ENCODE measurements at places on chromosomes 13 and 19.

- DNase-seq, result no peak
These were observed at the start of gene TBCB for GRCh38 chr19:36115453-36116343. Gene TBCB (plus strand): TSS chr19:36115468. CDS start chr19:36115561, 93 bp downstream.

- DNase-seq, result no peak
These were observed 192.6 kb upstream of the UBL3 start for GRCh38 chr13:30042891-30043630.

- DNase-seq, result peak; percentile 58
These were observed 26.1 kb downstream of the PPP5C start for GRCh38 chr19:46372901-46373490.

DNA sequence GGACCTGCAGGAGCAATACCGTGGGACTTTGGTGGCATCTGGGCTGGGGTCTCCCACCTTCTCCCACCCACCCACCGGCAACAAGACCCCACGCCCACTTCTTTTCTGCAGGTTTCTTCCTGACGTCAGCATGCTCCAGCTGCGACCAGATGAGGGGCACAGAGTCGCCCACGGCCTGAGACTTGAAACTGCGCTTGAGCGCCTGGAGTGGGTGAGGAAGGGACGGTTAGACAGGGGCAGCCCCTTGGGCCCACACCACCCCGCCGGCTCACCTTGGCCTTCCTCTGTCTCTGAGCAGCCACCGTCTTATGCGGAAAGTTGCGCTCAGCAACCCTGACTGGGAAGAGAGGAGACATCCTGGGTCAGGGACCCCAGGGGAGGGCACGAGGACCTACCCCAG, 2.2 kb downstream of the GARIN5B start:
- DNase-seq, result no peak

- no peak for DNase-seq
These were observed 210.7 kb upstream of the MIR17HG start for GRCh38 chr13:91136806-91137205.

- no peak for DNase-seq
These were observed 1.7 kb downstream of the FAM174C start for GRCh38 chr19:1277061-1277460.

- DNase-seq, result peak; percentile 82
These were observed 9.4 kb downstream of the BCL3 start for GRCh38 chr19:44757735-44758505.

- no peak for DNase-seq
These were observed 42.7 kb downstream of the INSR start for GRCh38 chr19:7251494-7251893.

DNA sequence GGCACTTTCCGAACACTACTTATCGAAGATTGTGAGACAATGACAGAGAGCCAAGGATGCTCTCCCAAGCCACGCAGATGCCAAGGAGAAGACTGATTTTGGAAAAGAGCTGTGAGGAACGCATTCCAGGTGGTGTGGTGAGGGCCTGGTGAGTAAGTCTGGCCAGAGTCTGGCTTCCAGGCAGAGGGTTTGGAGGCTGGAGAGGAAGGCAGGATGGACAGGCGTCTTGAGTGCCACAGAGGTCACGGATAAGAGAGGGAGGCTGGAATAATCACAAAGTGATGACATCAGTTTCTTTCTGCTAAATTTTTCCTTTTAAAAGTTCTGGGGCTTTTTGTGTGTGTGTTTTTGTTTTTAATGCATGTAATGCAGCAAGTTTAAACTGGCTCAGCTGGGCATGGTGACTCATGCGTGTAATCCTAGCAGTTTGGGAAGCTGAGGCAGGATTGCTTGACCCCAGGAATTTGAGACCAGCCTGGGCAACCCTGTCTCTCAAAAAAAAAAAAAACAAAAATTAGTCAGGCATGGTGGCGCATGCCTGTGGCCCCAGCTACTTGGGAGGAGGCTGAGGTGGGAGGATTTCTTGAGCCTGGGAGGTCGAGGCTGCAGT, 235.1 kb downstream of the NALCN start:
- no peak for DNase-seq

DNA sequence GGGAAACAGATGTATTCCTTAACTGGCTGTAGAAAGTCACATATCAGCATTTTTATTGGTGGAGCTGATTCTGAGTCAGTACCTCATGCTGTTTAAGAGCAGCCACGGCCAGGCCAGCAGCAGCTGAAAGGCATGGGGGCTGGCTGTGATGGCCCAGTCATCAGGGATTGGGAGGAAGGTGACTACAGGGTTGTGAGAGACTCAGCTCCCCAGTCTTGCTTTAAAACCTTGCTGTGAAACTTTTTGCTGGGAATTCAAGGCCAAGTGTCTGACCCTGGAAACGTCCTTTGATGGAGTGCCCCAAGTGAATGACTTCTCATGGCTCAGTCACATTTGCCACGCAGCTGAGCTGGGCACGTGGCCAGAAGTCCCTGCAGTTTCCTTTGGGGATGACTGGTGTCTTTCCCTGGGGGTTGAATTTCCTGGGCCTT, 39.1 kb upstream of the RNF113B start:
- DNase-seq, result no peak

GRCh38 chr13:45518525-45519245, 53.9 kb downstream of the COG3 start:
- no peak for DNase-seq

DNA sequence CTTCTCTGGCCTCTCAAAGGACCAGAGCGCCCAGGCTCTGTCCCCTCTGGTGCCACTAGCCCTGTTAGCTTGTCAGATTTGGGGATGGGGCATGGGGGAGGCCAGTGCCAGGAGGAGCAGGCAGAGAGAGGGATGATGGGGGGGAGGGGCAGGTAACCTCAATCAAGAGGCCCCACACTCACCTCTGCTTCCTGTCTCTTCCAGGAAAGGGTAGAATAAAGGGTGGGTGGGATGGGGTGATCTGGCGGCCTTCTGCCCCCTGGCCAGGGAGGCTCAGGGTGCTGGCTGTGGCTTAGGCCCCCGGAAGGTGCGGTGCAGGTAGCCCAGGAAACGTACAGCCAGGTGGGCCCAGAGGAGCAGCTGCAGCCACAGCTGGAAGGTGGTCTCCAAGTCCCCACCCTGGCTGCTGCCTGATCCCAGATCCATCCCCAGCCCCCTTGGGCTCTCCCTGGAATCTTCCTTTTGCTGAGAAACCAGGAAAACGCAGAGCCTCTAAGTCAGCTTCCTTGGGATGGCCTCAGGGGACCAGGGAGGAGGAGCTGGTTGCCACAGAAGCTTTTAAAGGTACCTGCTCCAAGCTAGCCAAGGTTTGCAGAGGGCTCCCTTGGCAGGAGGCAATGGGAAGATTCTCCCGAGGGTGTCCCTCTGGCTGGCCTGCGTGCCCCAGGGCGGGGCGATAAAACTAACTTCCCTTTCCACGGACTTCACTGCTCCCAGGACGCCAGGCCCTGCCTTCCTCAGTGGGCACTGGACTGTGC, 5.3 kb downstream of the PRKACA start:
- DNase-seq, result no peak

DNA sequence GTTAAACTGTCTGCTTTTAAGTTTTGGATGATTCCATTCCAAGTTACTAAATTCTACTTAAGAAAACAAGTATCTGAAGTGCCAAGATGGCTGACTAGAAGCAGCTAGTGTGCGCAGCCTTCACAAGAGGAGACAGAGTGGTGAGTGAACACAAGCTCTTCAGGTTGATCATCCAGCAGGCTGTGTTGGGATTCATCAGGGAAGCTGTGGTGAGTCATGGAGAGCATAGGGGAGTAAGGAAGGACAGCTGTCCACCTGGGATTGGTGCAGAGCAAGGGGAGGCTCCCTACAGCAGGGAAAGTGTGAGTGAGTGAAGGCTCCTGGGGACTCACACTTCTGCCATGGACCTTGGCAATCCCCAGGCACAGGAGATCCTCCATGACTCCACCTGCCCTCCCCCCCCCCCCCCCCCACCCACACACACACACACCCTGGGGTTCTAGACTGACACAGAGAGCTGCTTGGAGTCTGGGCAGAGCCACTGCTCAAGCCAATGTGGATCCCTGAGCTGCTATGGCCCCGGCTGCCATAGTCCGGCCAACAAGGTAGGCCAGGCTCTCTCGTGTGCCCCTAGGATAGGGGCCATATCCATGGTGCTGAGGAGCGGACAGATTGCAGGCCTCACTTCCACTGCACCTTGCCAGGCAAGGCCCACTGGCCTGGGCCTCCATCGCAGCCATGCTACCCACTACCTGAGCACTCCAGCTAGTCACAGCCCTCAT, 23.5 kb downstream of the SLC25A15 start:
- DNase-seq, result no peak

DNA sequence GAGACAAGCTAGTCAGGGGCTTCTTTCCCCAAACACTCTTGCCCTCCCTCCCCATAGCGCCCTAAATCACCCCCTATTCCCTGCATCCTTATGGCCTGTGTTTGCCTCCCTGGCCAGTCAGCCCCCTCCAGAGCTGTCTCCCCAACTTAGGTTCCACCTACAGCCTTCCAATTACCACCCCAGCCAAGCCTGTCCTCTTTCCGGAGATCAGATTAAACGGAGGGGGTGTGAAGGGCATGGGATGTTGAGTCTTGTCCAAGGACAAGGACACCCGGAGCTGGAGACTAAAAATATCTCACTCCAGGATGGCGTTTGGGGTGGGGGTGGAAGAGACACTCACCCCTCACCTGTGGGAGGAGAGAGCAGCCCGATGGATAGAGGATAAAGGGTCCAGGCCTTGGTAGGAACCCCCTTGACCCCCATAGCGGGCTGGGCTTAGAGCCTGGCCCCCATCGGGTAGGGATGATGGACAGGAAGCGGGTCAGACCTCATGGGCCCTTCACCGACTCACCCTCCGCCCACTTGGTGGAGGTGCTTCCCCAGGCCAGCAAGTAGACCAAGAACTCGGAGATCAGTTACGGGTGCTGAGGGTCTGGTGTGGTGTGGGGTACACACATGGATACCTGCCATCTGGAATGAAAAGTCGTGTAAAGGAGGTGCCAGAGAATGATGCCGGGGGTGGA, 6.0 kb downstream of the ZNF865 start:
- DNase-seq, result no peak

GRCh38 chr13:110771194-110771593, 57.7 kb downstream of the ING1 start:
- no peak for DNase-seq

- DNase-seq, result no peak
These were observed 39.1 kb downstream of the PCDH8 start for GRCh38 chr13:52809310-52809769.

- no peak for DNase-seq
These were observed 73.3 kb upstream of the WASF3 start for GRCh38 chr13:26484196-26484595.

DNA sequence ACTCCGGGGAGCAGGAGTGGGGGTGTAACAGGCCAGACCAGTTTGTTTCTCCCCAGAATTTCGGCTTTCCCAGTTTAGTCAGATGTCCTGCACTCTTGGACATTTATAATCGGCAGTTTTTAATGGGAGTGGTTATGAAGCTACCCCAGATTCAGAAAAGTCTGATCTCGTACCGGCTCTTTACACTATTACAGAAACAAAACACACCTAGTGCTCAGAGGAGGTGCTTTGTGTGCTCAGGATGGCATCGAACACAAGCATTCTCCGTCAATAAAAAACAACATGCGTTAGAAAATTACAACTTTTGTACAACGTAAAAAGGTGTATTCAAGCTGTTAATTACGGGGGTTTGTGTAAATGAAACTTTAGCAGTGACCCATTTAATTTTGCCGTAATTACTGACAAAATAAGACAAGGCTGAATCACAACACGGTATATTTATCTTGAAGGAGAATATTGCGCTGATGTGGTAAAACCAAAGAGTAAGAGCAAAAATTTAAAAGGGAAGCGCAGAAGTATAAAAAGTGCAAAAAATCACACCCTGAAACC, 6.6 kb upstream of the SOX1 start:
- DNase-seq, result no peak
